Muscle of arm (tissue), 14 donors: ENCODE measurements at places on chromosomes 1 and 21.
A peak's percentile ranks its signal among the peaks of the same experiment; 100 is the strongest.

DNA sequence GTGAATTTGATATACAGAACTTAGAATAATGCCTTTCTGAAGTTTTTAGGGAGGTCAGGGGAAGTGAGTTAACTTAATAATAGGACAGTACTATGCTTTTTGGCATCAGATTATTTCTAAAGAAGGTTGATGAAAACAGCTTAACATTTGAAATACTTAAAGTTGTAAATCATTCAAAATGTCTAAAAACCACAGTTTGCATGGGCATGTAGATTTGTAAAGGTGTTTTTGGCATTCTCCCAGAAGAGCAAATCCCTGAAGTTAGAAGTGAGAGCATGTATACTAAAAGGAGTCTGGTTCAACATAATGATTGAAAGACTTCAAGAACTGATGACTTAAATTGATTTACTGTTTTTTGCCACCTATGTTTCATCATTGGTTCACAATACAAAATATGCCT lies 6.7 kb downstream of the DR1 start:
- no peak for DNase-seq

GRCh38 chr1:26857473-26858060 lies 5.4 kb upstream of the SFN start:
- no peak for DNase-seq

DNA sequence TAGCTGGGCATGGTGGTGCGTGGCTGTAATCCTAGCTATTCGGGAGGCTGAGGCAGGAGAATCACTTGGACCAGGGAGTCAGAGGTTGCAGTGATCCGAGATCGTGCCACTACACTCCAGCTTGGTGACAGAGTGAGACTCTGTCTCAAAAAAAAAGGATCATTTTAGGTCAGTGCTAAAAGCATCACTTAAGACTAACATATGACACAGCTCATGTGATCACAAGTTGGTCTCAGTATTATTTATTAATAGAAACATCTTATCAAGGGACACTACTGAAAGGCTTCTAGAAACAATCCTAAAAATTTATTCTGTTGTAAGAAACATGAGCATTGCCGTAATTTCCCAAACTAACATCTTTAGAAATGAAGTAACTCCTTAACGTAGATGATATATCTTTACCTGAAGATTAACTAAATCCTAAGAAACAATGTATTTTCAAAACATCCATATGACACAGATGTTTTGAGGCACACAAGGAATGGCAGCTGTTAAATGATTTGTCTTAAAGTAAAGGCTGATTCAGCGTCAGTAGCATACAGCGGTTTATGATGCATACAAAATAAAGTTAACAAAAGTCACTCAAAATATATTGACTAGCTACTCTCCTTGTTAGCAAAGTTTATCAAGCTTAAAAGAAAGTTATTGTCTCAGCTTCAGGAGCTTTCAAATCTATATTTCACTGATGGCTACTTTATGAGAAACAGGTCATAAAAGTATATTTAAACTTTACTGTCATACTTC lies 2.6 kb downstream of the NIBAN1 start:
- peak; percentile 25 for DNase-seq

DNA sequence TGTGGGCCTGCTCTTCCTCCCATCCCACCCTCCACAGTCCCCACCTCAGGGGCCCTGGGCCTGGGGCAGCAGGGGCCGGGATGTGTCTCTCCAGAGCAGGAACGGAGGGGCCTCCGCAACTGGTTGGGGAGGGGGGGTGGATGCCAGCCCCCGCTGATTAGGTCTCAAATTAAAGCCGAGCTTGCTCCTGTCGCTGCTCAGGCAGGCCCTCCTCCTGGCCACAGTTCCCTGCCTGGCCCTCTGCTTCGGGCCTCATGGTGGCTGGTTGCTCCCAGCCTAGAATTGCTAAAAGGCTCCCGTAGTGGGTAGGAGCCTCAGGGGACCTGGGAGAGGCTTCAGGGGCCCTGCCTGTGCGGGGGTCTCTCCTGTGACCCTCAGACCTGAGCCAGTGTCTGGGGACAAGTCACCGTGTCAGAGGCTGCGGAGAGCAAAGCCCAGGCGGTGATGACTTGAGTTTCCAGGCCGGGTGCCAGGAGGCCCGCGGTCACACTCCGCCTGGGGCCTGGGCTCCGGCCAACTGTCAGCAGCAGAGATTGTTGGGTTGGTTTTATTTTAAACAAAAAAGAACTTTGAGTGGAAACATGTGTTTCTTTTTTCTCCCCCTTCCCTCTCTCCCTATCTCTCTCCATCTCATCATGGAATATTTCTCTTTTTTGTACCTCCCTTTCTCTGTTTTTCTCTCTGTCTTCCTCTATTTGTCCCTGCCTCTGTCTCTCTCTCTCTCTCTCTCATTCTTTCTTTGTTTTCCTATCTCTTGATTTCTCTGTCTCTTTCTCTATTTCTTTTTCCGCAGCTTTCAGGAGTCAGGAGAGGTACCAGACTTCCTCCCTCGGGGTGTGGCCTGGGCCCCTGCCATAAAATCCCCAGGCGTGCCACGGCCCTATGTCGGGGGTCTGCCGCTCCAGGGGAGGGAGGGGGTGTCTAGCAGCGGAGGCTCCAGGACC lies 20.0 kb upstream of the EPHA2 start:
- peak; percentile 94 for DNase-seq

GRCh38 chr1:29368936-29369932 lies 132.9 kb downstream of the PTPRU start:
- no peak for DNase-seq

GRCh38 chr1:44637702-44638411 lies 36.4 kb downstream of the TMEM53 start:
- DNase-seq: no peak

DNA sequence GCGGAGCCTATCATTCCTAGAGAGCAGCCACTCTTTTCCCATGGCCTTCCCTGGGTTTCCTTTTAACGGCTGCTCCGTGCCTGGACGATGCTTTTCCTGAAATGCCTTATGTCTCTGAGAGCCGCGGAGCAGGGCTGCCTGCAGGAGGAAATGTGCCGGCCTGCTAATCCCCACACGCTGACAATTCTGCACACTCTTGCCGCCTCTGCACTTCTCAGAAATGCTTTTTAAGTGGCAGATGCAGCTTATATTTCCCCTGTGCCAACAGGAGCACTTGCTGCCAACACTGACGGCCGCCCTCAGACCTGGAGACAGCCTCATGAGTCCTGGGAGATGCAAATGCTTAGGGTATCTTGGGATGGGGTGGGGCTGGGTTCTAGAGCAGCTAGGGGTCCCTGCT lies 253.2 kb downstream of the GRIK3 start:
- no peak for DNase-seq

GRCh38 chr1:205519541-205520131 lies 15.2 kb downstream of the CDK18 start:
- no peak for DNase-seq

DNA sequence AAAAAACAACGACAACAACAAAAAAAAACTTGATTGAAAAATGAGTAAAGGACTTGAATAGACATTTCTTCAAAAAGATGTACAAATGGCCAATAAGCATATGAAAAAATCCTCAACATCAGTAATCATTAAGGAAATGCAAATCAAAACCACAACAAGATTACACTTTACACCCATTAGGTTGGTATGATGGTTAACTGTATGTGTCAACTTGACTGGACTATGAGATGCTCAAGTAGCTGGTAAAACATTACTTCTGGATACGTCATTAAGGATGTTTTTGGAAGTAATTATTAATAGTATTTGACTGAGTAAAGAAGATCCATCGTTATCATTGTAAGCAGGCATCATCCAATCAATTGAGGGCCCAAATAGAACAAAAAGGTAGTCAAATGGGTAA lies 34.9 kb upstream of the LYPLAL1 start:
- no peak for DNase-seq

DNA sequence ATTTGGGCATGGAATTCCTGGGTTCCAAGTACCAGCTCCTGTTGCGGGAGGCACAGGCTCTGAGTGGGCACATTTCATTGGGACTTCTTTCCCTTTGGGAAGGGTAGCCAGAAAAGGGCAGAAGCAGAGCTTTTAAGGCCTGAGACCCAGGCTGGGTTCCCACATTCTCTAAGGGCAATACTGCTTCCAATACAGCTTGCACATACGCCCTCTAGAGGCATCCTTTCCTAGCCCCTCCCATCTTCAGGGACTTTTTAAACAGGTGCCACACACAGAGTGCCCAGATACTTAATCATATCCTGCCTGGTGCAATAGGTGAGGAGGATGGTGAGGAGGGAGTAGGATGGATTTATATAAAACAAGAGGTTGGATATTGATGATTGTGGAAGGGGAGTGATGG lies 5.7 kb downstream of the GPR88 start:
- no peak for DNase-seq

DNA sequence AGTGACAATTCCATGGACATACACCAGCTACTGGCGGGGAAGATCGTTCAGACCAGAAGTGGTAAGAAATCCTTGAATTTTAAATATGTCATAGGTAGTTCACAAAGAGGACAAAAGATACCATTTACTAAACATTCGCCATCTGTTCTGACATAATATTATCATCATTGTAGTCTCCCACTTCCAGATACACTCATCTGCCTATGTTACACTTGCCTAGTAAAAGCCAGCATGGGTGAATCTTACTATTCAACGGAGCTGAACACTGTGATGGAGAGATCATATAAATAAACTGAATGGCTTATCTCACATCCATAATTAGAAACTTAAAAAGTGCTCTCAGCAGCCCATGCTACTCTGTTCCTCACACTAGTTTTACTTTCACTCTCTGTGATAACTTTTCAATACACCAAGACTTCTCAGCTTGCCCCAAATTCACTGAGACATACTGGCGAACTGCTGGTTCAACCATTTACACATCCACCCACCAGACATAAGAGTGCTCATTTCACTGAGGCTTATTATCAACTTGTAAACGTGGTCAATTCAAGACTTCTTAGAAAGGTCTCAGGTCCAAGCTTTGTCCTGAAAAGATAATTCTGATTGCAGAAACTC lies 463 bp upstream of the PRRC2C start:
- DNase-seq: no peak

DNA sequence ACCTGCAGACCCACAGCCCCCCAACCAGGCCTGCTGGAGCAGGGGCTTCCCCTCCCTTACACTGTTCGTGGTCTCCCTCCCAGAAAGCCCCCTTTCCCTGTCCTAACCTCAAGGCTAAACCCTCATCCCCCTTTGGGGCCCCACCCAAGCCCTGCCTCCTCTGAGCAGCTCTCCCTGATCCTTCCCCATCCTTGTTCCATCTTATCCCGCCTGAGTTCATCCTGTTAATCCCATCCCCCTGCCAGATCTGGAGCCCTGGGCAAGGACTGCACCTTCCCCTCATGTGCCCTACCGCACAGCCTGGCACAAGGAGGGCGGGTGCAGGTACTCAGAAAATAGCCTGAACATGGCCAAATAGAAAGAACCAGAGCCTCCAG lies 6.9 kb upstream of the TNNT2 start:
- no peak for DNase-seq

- no peak for DNase-seq
These were observed 5.2 kb upstream of the ARID1A start for GRCh38 chr1:26690576-26691031.

DNA sequence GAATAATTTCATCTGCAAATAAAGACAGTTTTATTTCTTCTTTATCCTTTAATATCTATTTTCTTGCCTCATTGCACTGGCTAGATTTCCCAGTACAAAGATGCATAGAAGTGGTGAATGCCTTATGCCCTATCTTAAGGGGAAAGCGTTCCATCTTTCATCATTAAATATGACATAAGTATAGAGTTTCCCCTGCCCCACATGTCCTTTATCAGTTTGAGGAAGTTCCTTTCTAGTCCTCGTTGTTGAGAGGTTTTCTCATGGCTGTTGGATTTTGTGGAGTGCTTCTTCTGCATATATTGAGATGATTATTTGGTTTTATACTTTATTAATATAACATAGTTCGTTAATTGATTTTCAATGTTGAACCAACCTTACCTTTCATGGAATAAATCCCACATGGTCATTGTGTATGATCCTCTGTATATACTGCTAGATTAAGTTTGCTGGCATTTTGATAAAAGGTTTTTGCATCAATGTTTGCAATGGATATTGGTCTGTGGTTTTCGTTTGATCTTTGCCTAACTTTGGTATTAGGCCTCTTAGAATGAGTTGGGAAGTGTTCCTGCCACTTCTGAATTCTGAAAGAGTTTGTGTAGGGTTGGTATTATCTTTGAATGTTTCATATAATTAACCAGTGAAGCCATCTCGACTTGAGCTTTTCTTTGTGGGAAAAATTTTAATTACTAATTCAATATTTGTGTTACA lies 15.6 kb downstream of the PRKACB start:
- no peak for DNase-seq

DNA sequence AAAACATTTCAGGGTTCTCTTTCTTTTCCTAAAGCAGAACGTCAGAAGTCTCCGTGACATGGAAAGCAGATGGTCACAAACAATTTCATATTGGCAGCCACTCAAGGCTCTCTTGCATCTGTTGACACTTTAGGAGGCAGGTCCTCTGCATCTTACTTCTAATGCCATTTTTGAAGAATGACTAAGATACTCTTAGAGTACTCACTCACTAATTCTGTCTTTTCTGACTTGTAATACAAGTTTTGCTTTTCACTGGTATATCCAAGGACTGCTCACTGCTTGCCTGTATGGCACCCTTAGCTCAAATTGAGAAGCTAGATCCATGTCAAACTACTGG lies 68.3 kb downstream of the PRRX1 start:
- peak; percentile 66 for DNase-seq

- no peak for DNase-seq
These were observed 71.6 kb downstream of the RERE start for GRCh38 chr1:8745749-8746390.

GRCh38 chr1:8463144-8463927 lies 145.4 kb downstream of the SLC45A1 start:
- DNase-seq: peak; percentile 81

GRCh38 chr1:101136739-101137138 lies 100.1 kb upstream of the S1PR1 start:
- no peak for DNase-seq

DNA sequence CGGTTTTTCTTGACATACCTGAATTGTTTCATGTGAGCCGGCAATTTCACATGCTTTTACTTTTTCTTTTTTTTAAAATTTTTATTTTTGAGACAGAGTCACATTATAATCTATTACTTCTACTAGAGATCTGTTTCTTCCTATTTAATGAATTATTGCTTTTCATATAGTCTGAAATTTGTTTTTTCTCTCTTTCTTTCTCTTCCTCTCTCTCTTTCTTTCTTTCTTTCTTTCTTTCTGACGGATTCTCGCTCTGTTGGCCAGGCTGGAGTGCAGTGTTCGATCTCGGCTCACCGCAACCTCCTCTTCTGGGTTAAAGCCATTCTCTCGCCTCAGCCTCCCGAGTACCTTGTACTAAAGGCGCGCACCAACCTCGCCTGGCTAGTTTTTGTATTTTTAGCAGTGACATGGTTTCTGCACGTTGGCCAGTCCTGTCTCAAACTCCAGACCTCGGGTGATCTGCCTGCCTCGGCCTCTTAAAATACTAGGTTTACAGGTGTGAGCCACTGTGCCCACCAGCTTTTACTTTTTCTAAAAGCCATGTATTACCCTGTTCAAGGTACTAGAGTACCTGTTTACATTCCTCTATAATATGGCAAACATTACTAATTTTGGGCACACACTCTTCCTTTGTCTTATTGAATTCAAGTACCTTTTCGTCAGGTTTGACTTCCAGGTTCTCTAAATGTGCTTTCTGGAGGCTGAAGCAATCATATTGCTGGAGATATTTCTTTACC lies 86.5 kb upstream of the RHOU start:
- no peak for DNase-seq

GRCh38 chr1:44790968-44791801 lies 3.2 kb upstream of the BEST4 start:
- DNase-seq: no peak
